Stimulated activated CD4-positive, alpha-beta T cell treated with anti-CD3 and anti-CD28 coated beads, Interleukin-12 subunit alpha, Interleukin-12 subunit beta, amount 100 ng/mL, for 48 hours (primary cell): ENCODE measurements at places on chromosomes 13 and 19.

- DNase-seq = no peak
These were observed 72.5 kb downstream of the ZNF708 start for GRCh38 chr19:21256722-21257121.

DNA sequence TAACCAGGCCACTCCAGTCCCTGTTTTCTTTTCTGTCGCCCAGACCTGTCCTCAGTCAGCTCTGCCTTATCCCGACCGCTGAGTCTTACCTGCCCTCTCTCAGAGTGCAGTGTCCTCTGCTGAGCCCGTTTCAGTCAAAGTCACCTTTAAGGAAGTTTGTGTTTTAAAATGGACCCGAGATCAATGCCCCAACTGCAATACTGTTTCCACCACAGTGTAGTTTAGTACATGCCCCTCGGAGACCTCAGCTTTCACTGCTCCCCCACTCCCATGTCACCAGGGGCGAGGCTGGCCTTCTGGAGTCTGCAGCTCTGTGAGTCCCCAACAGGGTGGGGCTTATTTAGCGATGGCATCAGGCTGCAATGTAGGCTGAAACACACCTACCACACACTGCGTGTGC lies 248.4 kb upstream of the TSHZ3 start:
- DNase-seq = no peak

GRCh38 chr19:3471954-3472655 lies 8.2 kb downstream of the SMIM24 start:
- DNase-seq = no peak

DNA sequence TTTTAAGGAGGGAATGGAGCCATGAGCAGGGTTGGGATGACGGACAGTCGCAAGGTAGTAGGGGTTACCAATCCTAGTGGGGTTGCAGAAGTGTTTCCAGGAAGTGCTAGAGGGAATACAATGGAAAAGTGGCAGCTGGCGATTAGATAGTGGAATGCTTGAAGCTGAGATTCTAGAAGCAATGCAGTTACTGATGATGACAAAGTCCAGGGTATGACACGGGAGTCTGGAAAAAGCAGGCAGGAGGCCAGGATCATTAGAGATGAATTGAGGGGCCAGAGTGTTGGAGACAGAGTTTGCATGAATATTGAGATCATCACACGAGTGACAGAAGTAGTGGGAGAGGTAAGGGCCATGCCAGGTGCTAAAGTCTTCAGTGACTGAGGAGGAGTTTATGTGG lies 17.3 kb upstream of the KL start:
- DNase-seq = no peak

DNA sequence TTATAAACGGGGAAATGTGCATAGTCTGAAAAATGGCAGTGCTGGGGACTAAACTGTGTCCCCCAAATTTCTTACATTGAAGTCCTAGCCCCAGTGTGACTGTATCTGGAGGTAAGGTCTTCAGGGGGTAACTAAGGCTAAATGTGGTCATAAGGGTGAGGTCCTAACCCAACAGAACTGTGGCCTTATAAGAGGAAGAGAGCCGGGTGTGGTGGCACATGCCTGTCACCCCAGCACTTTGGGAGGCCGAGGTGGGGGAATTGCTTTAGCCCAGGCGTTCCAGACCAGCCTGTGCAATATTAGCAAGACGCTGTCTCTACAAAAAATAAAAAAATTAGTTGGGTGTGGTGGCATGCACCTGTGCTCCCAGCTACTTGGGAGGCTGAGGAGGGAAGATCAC lies 17.8 kb downstream of the PROZ start:
- DNase-seq = no peak
